ENCODE measurements at places on chromosomes 5 and 9.

GRCh38 chr9:98108531-98109031, 10.4 kb downstream of the TRIM14 start:
- no peak for DNase-seq

- DNase-seq, result no peak
Measured at GRCh38 chr5:59034498-59035186, 451.8 kb downstream of the RAB3C start.

- no peak for DNase-seq
Measured at GRCh38 chr5:10145923-10146401, 103.7 kb downstream of the ATPSCKMT start.

DNA sequence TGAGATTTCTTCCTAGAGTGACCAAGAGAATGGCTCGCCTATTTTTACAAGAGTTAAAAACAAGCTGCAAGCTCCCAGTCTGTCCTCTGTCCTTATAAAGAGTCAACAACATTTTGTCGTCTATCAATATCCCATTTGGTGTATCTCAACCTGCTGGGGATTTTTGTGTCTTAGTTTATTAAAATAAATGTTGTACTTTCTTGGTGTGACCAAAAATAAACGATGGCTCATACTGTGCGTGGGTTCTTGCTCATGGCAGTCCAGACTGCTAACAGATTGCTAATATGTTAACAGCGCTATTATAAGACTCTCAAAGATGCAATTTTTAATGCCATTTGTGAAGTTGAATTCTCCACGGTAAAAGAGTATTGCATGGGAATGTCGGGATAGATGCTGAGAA, 569.9 kb downstream of the GABRG2 start:
- no peak for DNase-seq

DNA sequence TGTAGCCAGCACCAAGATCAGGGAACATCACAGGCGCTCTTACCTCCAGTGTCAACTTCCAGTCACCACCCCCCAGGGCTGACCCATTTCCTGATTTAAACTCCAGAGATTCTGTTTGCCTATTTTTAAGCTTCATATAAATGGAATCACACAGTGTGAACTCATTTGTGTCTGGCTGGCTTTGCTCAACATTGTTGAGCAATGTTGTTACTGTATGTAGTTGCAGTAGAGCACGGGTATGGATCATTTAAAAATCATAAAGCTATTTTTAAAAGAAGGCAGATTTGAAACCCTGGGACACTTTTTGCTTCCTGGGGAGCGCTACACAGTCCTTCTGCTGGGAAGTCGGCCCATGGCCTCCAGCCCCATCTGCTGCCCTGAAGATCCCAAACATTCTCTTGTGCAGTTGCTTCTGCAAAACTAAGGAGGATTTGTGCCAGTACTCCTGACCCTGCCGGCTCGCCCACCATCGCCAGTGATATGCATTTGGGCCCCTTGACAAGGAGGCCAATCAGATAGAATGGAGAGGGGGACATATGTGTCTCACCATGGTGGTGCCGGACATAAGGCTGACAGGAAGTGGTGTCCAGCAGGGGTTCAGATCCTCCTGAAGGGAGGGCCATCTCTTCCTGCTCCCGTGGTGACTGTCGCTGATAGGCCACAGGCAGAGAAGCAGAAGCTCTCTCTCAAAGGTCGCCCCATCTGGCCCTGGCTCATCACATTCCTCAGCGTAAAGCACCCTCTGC, 13.3 kb downstream of the DCANP1 start:
- DNase-seq, result no peak

DNA sequence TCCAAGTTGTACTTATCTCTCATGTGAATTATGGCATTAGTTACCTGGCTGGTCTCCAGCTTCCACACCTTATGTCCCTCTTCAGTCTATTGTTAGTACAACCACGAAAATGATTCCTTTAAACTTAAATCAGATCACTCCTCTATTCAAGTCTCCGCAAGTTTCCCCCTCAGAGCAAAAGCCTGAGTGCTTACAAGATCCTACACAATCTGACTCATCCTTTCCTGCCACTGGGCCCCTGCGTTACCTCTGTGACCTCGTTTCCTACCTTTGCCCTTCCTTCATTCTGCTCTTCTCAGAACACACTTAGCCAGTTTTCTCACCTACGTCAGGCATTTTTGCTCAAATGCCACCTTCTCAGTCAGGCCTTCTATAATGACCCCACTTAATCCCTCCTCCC, 45.1 kb upstream of the GLIS3 start:
- DNase-seq, result peak; percentile 26

DNA sequence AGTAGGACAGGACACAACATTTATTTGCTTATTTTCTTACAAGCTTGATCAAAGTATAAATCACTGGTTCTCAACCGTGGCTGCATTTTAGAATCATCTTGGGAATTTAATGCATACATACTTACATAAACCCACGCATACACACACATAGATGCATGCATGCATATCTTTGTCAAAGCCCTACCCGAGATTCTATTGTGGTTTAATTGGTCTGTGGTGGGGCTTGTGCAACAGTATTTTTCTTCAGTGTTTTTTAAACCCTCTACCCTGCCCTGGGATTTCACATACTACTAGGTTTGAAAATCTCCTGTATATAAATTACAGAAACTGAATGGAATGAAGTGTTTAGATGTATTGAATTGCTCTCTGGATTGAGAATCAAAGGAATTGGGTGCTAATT, 1166.2 kb downstream of the MAT2B start:
- no peak for DNase-seq

- DNase-seq, result no peak
Measured at GRCh38 chr9:126171641-126172040, 155.0 kb upstream of the MVB12B start.

- no peak for DNase-seq
Measured at GRCh38 chr9:38371495-38371894, 21.0 kb upstream of the ALDH1B1 start.

DNA sequence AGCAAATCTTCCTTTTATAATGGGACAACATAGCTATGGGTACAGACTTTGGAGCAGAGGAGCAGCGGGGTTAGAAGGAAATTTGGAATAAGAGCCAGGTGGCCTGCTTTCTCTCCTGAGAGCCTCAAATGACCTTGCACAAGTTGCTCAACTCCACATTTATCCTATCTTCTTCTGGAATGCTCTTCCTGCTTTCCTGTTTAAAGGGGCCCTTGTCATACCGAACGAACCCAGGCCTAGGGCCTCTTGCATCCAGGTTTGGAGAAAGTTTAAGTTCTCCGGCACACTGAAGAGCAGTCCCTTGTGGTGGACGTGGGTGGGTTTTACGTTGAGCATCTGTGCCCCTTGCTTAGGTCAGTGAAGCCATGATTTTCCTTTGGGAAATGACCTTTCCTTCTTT, 197.9 kb upstream of the NR3C1 start:
- DNase-seq, result no peak

Measured in stimulated activated CD4-positive, alpha-beta T cell treated with anti-CD3 and anti-CD28 coated beads, Interleukin-2, amount 100 ng/mL, for 4 hours (primary cell).